ENCODE measurements at places on chromosomes 7 and 10. TPM values are rescaled to one million over a fixed set of nuclear protein-coding genes. Genes with fewer than 3 reads are reported as not detected.

DNA sequence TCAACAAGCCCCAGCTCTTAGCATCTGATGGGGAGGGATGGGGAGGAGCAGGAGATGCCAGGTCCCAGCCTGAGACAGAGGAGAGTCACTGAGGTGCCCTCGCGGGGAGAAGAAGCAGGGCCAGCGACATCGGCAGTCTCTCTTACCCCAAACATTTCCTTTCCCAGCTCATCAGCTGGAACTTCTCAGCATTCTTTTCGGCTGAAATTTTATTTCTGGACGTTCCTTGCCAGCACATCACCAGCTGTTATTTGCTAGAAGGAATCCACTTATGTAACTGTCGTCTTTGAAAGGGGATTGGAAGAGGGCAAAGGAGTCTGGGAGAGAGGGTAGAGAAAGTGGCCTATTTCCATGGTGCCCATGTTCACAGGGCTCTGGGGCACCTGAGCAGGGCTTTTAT lies 101.0 kb upstream of the SHH start:
- no peak for DNase-seq

DNA sequence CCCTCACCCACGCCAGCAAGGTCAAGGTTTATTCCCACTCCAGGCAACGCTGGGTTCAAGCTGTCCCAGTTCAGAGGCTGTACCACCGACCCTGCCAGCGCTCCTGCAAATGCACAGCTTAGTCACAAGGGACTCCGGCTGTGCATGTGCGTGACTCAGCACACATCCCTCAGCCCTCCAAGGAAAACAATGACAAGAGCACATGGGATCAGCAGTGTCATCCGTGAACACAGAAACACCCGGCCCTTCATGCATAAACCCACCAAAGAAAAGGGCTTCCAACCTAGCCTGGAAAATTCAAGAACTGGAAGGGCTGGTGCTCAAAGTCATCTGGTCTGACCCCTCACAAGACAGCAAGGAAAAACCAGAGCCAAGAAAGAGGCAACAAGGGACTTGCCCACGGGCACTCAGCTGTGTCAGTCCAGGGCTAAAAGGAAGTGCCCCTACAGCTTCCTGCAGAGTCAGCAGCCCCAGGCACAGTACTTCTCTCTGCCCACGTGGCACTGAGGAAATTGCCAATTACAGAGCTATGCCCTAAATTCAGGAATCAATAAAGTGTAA lies 106.1 kb downstream of the KCNMA1 start:
- DNase-seq, result no peak

GRCh38 chr7:132400561-132401142 lies 175.6 kb downstream of the PLXNA4 start:
- no peak for DNase-seq

GRCh38 chr10:27826369-27826768 lies 80.8 kb upstream of the MKX start:
- DNase-seq, result no peak

The GPR146 gene
- 13.2 TPM for total RNA-seq

The MTURN gene
- 13.5 TPM for total RNA-seq
